Midbrain (tissue), 1 donor: ENCODE measurements at places on chromosomes 6 and 20.

GRCh38 chr6:109693111-109693510 is 2.0 kb downstream of the FIG4 start:
- DNase-seq: no peak

DNA sequence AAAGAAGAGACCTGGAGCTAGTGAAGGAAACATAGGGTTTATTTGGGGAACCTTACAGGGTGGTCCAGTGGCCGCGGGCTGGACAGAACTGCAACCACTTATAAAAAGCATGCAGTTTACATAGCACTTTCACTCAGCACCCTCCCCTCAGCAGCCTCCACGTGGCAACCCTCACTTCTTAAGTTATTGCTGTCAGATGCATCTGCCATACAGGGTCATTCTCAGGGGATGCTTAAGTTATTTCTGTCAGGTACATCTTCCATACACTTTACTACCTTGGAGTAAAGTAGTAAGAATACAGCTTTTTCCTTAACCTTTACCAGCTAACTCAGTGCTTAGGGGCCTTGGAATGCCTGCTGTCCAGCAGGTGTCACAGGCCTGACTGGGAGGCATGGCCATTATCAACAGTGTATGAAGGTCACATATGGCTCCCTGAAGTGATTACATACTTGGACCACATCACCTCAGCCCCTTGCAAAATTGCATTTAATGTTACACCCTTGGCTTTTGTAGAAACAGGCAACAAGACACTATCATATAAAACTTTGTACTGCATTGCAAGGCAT is 2.0 kb upstream of the NOL7 start:
- DNase-seq: no peak

- no peak for DNase-seq
Measured at GRCh38 chr20:12763406-12763805, 245.4 kb upstream of the SPTLC3 start.

- DNase-seq: no peak
Measured at GRCh38 chr6:100176951-100177710, 183.1 kb upstream of the MCHR2 start.

DNA sequence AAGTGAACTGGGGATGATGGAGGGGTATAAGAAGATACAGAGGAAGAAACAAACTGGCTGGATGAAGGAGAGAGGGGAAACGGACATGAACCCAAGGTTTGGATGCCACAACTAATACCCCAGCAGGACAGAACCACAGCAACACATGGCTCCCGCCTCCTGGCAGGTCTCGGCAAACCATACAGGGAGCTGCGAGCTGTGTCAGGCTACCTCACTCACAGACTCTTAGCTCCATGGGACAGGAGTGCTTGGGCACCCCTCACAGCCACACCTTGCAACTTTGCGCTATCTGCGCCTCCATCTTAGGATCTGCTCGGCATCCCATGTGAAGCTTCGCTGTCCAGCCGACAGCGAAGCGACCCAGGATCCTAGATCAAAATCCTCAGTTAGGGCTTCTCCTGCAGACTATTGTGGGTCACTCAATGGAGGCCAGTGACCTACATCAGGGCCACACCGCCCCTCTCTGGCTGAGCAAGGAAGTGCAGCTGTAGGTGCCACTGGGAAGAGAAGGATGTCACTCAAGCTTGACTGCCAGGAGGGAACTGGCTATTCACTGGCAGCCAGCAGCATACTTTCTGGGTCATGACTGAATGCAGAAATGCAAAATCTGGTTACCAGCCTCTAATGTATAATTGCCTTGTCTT is 174.4 kb upstream of the RIN2 start:
- peak; percentile 60 for DNase-seq

DNA sequence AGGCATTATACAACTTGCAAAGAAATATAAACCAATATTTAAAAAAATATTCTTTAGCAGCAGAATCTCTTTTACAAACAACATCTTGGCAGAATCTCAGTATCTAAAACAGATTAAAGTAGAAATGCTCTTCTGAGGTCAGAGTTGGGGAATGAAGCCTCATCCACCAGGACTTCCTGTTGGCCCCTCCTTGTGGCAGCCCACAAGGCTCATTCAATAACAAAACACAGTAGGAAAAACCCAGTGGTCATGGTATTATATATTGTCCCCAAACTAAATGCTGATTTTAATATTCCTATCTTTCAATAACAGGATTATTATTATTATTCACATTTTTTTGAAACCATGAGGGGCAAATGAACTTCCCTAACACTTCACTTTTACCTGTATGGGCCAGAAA is 368.6 kb downstream of the BTBD9 start:
- DNase-seq: no peak

GRCh38 chr6:138290423-138290962 is 72.2 kb upstream of the PBOV1 start:
- DNase-seq: no peak

DNA sequence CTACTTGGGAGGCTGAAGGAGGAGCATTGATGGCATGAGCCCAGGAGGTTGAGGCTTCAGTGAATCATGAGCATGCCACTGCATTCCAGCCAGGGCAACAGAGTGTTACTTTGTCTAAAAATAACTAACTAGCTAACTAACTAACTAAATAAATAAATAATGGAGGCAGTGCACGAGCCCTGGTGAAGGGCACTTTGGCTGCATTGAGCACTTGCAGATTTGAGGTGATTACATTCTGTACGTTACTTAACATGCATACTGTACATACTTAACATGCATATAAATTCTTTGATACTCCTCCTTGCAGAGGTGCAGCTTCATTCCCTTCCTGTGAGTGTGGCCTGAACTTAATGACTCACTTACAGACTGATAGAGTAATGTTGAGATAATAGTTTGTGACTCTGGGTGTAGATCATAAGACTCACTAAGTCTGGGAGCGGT is 10.7 kb downstream of the HLA-A start:
- DNase-seq: no peak

GRCh38 chr20:19631410-19631809 is 126.6 kb upstream of the RIN2 start:
- no peak for DNase-seq

DNA sequence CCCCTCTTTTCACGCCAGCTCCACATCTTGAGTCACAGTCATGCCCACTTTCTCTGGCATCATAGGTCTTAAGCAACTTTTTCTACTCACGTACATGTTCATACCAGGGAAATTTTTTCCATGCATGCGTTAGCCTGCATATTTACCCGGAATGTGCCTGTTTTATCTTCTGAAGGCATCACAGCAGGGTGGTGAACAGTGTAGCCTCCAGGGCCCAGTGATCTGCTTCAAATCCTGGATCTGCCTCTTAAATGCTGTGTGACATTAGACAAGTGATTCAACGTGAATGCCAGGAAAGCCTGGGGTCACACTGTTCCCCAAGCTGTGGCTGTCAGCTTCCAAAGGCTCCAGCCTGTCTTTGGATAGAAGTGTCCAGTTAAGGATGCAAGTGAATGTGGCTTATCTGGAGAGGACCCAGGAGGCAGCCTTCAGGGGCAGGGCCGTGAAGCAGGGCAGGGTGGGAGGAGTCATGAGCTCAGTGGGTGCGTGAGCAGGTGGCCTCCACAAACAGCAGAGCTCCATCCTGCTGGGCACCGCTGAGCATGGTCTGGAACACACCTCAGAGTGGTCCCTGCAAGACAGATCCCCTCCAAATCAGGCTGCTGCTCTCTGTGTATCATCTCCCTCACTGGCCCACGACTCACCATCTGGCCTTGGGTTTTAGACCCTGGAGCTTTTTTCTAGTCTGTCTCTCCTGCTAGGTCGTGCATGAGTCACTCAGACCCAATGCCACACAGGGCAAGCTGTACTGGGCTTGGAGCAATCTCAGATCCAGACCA is 30.4 kb upstream of the CD93 start:
- DNase-seq: no peak

GRCh38 chr6:26327450-26328264 is 37.3 kb upstream of the BTN3A2 start:
- peak; percentile 8 for DNase-seq

DNA sequence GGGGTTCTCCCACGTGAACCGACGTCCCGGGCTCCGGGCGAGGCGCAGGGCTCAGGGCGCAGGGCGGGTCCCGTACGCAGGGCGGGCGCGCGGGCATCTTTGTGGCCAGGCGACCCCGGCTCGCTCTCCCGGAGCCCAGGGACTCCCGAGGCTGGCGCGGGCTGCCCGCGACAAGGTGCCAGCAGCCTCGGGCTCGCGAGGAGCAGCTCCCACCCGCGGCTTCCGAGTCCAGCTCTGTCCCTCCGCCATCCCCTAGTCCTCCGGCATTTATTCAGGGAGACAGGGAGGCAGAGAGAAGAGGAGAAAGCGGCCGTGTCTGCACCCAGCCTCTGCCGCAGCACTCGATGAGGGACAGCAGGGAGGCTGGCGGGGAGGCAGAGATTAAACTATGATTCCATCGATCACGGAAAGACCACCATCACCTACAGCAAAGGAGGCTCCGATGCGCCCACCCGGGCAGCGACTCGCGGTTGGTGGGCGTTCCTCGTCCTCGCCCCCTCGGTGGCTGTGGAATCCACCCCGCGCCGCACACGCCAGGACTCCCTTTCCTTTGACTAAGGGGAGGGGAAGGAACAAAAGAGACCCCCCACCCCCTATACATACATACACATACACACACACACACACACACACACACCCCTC is 1.1 kb downstream of the RGS17 start:
- DNase-seq: no peak

GRCh38 chr6:150959166-150959565 is 93.7 kb downstream of the MTHFD1L start:
- no peak for DNase-seq

- DNase-seq: no peak
Measured at GRCh38 chr6:16045238-16045637, 83.6 kb upstream of the MYLIP start.

DNA sequence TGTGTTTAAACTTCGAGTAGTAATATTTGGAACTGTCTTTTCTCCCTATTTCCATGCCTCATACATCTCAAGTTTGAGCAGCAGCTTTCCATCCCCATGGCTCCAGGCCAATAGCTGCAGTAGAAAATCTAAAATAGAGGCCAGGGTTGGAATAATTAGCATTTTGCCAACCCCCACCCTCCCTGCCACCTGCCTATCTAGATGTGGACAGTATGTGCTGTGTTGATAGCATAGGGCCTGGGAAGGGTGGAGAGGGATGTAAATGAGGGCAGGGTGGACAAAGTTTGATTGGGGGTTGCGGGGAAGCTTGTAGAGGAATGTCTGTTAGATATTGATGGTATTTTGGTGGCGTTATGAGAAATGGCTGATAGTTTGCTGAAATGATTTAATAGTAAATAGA is 5.6 kb downstream of the TOP1 start:
- DNase-seq: no peak

DNA sequence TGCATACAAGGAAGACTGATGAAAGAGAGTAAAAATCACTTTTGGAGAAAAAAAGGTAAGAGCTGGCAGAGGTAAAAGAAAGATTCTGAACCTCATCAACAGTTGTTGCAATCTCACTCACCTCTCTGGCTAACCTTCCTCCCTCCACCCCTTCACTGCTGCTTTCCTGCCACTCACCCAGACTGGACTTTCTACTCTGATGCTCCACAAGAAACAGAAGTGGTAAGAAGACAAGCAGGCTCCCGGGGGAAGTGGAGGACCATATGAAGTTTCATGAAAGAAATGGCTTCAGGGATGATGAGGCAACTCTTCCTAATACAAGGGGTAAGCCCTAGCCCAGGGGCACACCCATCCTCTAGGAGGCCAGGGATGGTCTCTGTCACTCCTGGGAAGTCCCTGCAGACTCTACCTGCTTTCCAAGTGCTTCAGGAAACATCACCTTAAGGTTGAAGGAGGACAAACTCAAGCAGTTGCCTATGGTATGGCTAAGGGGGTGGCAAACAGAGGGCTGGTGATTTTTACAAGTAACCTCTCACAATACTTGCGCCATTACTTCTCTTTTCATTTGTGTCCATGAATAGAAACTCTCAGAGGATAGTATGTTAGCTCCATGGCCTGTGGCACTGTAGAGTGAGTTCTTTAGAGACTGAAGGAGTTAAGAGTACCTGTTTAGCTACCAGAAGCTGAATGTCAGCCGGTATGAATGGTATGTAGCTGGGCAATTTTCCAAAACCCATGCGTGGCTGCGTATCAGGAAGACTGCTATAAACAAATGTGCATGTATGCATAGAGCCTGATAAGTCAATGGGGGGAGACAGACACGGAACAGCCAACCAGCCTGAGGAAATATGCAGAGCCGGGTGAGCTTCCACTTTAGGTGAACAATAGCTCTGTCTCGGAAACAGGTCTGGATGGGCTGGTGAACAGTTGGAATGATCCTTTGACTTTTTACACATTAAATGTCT is 112.0 kb downstream of the BACH2 start:
- no peak for DNase-seq

- DNase-seq: no peak
Measured at GRCh38 chr6:161355696-161356095, 81.8 kb upstream of the AGPAT4 start.

- DNase-seq: no peak
Measured at GRCh38 chr20:37741570-37741969, 47.7 kb downstream of the CTNNBL1 start.

DNA sequence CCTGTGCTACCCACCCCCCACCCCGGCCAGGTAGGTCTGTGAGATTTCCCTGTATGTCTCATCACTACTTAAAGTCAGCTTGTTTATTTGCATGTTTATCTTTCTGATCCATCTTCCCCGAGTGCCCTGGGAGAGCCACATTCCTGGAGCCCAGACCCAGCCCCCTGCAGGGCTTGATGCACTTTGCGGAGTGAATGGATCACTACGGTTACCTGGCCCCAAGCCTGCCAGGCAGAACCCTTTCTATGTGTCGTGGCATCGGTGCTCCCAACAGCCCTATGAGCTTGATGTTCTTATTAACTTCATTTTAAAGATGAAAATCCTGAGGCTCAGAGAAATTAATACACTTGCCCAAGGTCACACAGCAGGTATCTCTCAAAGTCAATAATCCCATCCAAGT is 13.6 kb upstream of the SLCO4A1 start:
- DNase-seq: no peak

DNA sequence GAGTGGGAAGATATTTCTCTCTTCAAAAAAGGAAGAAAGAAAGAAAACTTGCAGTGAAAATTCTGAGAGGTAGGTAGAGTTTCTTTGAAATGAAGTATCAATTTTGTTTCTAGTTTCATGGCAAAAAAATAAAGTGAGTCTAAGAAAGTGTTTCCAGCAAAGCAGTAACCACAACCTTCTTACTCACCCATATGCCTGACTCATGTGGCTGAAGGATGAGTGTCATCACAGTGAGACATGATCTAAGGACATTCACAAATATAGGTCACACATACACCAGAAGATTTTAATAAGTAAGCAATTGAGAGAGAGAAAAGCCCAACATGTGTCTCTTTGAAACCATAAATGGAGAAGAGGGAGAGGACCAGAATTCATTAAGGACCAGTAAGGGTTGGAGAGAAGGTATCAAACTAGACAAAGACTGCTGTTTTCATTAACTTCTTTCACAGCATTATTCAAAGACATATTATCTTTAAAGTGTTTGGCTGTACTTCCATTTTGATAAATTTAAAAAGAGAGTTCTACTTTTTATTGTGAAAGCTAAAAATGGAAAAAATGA is 169.5 kb downstream of the FRK start:
- no peak for DNase-seq

- DNase-seq: no peak
Measured at GRCh38 chr6:139153855-139154254, 19.0 kb downstream of the HECA start.
